ENCODE measurements at places on chromosomes 6 and 20.

- no peak for DNase-seq
Observed at GRCh38 chr20:48808382-48809034, 19.3 kb downstream of the PREX1 start.

DNA sequence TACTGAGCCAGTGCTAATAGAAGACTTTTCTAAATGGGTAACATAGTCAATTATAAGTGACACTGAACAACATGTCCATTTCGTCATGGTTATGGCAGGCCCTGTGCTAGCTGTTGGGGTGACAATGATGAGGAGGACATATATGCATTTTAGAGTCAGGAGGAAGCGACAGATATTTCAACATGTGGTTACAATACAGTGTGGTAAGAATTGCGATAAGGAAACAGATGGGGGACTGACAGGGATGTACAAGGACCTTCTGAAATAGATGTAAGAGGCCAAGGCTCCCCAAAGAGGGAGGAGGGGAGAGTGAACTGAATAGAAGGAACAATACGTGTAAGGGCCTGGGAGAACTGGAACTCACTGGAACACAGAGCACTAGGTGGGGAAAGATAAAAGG is 11.7 kb downstream of the MMP24 start:
- DNase-seq = no peak

- DNase-seq = no peak
Observed at GRCh38 chr6:87071683-87072082, 23.2 kb downstream of the CGA start.

DNA sequence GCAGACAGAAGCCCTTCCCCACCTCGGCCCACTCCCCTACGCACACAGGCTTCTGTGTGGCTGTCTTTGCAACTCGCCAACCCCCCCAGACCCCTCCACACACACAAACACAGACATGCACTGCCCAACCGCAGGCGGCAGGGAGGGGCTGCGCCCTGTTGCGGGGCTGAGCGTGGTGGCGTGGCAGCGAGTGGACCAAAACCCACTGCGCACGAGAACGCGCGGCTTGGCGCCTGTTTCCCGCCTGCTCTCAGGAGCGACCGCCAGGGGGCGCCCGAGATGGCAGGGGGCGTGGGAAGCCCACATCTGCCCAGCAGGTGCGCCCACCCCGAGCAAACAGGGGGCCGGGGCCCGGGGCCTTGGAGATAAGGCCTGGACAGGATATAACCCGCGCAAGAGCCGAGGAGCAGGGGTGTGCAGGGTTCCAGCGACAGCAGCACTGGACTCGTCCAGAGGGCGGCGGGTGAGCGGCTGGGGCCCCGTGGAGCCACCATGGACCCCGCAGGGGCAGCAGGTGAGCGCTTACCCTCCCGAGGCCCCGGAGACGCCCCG is at the start of gene RBPJL:
RBPJL (plus strand) TSS at position 410 of the 552 bp plus-strand sequence; CDS start at position 493, 83 bp downstream.
- DNase-seq = peak; percentile 83

DNA sequence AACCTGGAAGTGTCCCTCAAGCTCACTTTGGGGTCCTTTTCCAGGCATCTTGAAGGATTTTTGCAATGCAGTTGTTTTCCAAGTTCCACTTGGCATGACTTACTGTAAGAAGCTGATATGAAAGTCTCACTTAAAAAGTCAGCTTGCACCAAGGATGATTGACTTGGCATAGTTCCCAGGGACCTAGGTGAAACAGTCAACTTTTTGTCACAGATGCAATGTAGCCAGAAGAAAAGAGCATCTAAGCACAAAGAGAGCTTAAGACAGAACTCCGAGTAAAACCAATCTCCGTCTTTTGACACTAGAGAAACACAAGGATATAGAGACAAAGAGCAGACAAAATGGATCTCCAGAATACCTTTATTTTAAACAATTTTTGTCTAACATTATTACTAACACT is 2.6 kb upstream of the ZSCAN12 start:
- no peak for DNase-seq

- DNase-seq = no peak
Observed at GRCh38 chr6:163872335-163872734, 457.8 kb downstream of the QKI start.

GRCh38 chr20:57834306-57835073 is 124.7 kb upstream of the PMEPA1 start:
- DNase-seq = no peak

GRCh38 chr6:112801468-112802080 is 454.4 kb downstream of the RFPL4B start:
- no peak for DNase-seq

DNA sequence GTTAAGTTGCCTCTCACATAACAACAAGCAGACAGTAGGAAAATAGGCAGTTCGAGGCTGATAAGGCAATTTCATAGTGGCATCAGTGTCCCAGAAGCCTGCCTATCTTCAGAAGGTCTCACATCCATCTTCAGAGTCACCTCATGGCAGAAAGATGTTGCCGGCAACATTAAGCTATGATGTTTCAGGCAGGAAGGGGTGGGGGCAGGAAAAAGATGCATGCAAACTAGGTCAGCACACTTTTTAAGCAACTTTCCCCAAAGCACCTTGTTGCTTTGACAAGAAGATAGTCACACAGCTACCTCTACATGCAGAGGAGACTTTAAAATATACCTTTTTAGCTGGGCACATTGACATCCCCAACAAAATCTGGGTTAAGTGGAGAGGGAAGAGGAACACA is 43.2 kb upstream of the SMIM8 start:
- DNase-seq = no peak

- no peak for DNase-seq
Observed at GRCh38 chr6:48144021-48144420, 33.0 kb upstream of the PTCHD4 start.

GRCh38 chr20:56360133-56360907 is 1.5 kb downstream of the FAM210B start:
- DNase-seq = no peak

- DNase-seq = no peak
Observed at GRCh38 chr6:145829950-145830349, 15.4 kb upstream of the FBXO30 start.

- no peak for DNase-seq
Observed at GRCh38 chr6:148440877-148441453, 98.3 kb downstream of the SASH1 start.

DNA sequence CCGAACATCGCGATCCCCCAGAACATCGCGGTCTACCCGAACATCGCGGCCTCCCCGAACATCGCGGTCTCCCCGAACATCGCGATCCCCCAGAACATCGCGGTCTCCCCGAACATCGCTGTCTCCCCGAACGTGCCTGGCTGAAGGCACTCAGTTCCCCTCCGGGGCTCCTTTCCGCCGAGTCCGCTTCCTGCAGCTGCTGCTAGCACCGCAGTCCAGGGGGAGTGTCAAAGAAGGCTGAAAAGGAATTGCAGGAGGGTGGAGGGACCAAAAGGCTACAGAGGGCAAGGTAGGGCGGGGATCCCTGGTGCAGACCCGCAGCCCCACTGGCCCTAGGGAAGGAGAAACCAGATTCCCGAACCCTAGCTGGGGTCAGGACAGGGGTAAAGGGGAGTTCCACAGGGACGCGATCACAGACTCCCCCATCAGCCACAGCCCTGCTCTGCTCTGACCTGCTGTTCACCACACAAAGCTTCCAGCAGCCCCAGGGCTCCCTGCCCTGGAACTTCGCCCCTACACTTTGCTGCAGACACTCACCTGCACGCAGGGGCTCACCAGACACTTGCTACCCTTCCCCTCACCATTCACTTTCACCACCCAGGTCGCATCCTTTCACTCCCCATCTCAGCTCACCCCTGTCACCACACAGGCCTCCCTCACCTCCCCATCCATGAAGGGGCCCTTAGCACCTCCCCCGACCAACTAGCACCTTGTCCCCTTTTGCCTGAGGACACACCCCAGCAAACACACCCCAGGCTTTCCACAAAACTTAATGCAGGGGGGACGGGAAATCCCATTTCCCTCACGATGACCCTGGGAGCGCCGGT is 1.7 kb downstream of the ULBP1 start:
- DNase-seq = no peak

- DNase-seq = no peak
Observed at GRCh38 chr6:21931641-21932335, 338.2 kb downstream of the SOX4 start.

DNA sequence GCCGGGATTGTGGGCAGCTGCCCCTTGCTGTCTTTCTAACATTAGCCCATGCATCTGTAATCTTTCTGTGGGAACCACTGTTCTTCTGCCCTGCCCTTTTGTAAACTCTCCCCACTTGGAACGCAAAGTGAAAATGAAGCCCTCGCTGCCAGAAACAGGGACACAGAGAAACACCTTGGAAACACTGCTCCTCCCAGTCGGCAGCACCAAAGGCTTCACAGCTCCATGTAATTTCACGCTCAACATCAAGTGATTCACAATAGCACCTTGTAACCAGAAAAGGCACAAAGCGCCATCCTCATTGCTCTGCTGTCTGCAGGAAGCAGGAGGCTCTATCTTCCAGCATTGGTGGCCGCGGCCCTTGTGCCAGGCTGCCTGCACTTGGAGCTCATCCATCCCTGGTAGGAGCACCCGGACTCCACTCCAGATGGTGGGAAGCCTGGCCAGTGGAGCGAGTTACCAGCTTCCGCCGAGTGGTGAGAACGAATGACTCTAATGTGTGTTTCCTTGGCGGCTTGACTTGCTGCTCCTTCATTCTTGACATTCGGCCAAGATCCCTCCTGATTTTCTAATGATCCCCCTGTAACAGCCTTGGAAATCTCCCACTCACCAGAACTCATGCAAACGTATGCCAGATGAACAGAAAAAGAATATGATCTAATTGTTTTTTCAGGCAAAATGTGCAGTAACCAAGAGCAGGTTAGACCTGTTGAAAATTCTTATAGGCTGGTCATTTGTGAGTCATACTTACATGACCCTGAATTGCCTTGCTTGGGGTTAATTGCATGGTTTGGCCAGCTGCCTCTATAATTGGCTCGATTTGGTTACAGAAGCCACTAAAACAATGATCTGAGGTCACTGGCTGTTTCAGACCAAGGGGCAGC is 169.1 kb upstream of the CDYL start:
- DNase-seq = no peak

- DNase-seq = no peak
Observed at GRCh38 chr20:56171087-56172012, 77.2 kb upstream of the MC3R start.

- no peak for DNase-seq
Observed at GRCh38 chr6:11689847-11690246, 88.8 kb downstream of the ADTRP start.

DNA sequence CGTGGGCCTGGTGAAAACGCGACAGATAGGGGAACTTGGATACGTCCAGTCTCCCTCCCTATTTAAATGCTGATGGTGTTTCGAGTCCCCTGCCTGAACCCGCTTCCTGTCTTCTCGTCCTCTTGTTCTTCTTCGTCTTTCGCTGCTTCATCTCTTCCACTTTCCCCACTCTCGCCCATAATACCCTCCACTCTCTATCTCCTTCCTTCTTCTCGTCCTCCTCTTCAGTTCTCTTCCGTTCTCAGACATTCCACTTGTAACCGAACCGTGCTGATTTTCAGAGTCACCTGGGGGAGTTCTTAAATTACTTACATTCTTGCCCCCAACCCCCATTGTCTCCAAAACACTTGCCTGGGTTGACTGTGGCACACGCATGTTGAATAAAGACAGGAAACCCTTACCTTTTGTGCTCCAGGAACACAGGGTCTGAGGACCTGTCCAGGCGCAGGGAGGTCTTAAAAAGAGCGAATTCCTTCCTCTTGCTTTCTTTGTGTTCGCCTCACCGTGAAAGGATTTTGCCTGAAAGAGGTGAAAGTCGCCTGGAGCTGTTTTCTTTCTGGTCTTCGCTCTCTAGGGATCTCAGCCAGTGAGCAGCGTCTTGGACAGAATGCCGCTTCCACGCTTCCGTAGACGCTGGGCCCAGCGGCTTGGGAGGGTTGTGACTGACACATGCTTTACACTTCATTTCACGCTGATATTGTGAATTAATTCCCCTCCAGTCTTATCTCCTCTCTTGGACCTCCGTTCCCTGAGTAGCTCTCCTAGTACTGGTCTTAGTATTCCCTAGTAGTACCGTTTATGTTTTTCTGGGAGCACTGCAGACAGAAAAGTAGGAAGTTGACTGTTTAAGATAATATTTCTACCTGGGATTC is 184.0 kb downstream of the GPX5 start:
- no peak for DNase-seq

- no peak for DNase-seq
Observed at GRCh38 chr6:13538084-13538483, 36.3 kb upstream of the SIRT5 start.

DNA sequence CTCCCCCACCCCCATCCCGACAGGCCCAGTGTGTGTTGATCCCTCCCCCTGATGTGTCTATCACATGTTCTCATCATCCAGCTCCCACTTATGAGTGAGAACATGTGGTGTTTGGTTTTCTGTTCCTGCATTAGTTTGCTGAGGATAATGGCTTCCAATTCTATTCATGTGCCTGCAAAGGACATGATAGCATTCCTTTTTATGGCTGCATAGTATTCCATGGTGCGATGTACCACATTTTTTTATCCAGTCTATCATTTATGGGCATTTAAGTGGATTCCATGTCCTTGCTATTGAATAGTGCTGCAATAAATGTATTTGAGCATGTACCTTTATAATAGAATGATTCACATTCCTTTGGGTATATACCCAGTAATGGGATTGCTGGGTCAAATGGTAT is 66.6 kb upstream of the NXT1 start:
- DNase-seq = no peak

- no peak for DNase-seq
Observed at GRCh38 chr6:161327360-161327953, 53.6 kb upstream of the AGPAT4 start.

GRCh38 chr20:32832664-32833063 is 12.9 kb downstream of the MAPRE1 start:
- DNase-seq = no peak

- DNase-seq = no peak
Observed at GRCh38 chr20:40714916-40715315, 25.9 kb upstream of the MAFB start.

- no peak for DNase-seq
Observed at GRCh38 chr6:167121335-167121841, 1.5 kb upstream of the CCR6 start.

DNA sequence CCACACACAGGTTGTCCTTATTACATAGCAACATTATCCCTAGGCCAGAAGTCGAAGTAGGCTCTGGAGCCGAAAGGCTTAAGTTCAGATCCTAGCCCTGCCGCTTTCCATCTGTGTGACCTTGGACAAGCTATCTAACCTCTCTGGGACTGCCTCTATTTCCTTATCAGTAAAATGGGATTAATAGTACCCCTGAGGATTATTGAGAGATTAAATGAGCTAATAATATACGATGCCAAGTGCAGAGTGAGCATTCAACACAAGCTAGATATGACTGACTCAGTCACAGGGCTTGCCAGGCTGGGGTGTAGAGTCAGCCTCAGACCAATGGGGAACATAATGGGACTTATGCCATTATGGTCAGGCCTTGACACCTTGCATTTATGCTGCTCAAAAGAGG is 8.9 kb upstream of the SPATA2 start:
- no peak for DNase-seq

- DNase-seq = no peak
Observed at GRCh38 chr6:159639721-159640120, 53.3 kb downstream of the SOD2 start.

GRCh38 chr6:39335780-39336545 is 13.5 kb upstream of the KCNK16 start:
- DNase-seq = no peak

DNA sequence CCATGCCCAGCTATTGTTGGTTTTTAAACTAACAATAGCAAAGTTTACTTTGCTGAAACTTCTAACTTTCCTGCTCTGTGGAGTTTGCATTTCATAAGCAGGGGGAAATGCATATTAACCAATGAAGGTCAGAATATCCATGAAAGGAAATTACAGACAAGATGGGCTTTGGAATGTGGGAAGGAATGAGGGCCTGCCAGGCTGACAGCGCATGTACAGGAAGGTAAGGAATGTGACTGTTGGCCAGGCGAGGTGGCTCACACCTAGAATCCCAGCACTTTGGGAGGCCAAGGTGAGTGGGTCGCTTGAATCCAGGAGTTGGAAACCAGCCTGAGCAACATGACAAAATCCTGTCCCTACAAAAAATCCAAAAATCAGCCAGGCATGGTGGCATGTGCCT is 49.6 kb downstream of the CDK5RAP1 start:
- DNase-seq = peak; percentile 39

Measured in activated effector memory CD4-positive, alpha-beta T cell treated with anti-CD3 and anti-CD28 coated beads, Interleukin-2, amount 50 U/mL, for 16 hours (primary cell).